SK-N-SH (cell line): ENCODE measurements at places on chromosomes 4 and X.

GRCh38 chrX:131955099-131955777, 67.9 kb upstream of the STK26 start:
- no peak for DNase-seq

DNA sequence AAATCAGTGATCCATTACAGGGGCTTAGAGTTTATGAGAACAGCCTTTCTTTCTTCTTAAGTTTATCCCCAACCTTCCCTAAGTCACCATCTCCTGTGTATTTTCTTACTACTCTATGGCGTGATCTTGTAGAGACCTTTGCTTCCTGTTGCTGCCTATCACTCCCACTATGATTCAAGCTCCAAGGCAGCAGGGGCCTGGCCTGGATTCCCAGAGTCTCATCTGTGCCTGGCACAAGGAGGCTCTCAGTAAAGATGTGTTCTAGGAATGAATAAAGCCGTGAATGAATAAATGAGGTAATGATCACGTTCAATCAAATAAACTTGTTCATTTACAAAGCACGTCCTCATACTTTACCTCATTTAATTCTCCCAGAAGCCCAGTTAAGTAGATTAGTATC, 45.4 kb downstream of the CC2D2A start:
- no peak for DNase-seq

GRCh38 chrX:72306085-72306801, 529 bp upstream of the CITED1 start:
- DNase-seq = peak; percentile 75

DNA sequence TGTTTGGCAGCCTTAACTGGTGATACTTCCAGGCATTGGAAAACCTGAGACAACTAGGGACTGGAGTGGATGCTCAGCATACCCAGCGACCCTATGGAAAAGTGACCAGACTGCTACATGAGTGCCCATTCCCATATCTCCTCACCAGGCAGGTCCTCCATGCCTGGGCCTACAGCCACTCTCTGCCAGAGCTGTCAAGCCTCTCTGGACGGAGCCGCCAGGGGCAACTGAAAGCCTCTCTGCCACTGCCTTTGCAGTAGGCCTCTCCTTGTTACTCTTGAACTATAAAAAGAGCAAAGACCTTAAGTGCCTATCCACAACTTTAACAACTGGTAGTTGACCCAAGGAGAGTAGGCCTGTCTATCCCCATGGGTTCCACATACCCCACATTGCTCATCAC, 20.2 kb upstream of the FAAH2 start:
- no peak for DNase-seq

DNA sequence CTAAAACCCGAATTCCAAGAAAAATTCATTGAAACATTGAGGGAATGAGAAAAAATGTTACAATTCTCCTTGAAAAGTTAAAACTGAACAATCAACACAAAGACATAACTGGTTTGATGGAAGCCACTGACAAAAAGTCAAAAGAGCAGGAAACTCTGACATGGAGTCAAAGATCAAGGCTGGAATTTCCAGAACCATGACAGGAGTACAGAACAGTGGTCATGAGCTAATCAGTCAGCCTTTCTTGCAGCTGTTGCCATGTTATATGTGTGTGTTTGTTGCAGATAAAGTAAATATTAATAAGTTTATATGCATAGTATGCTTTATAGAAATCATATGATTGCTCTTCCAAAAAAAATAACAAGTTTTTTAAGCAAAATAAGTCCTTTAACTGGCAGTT, 184.7 kb upstream of the HCCS start:
- no peak for DNase-seq

DNA sequence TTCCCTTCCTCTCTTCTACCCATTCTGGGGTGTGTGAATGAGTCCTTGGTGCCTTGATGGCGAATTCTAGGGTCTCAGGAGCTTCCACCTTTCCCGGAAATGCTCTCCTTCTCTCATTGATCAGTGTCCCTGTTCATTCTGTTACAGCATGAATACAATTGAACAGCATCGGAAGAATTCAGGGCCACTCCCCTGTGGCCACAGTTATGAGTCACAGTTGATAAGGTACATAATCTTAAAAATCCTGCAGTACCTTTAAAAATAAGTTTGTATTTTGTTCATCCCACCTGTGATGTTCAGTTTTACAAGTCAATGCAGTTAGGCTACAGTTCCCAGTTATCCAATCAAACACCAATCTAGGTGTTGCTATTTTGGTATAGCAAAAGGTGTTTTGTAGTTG, 47.3 kb upstream of the FAM9A start:
- no peak for DNase-seq

DNA sequence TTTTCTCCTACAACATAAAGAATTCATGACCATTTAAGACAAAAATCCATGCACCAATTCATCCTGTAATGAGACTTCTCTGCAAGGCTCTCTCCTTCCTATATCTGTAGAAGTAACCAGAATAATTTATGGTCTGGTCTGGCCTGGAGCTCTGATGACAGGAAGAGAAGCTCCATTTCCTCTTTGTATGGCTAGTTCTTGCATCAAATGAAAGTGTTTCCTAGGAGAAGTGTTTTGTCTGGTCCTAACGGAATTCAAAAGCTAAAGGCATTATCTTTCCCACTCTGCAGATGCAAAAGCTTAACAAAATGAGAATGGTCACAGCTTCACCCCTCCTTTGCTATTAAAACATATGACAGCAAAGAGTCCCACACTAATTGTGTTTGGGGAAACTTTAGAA, 55.1 kb downstream of the SPATA18 start:
- no peak for DNase-seq

DNA sequence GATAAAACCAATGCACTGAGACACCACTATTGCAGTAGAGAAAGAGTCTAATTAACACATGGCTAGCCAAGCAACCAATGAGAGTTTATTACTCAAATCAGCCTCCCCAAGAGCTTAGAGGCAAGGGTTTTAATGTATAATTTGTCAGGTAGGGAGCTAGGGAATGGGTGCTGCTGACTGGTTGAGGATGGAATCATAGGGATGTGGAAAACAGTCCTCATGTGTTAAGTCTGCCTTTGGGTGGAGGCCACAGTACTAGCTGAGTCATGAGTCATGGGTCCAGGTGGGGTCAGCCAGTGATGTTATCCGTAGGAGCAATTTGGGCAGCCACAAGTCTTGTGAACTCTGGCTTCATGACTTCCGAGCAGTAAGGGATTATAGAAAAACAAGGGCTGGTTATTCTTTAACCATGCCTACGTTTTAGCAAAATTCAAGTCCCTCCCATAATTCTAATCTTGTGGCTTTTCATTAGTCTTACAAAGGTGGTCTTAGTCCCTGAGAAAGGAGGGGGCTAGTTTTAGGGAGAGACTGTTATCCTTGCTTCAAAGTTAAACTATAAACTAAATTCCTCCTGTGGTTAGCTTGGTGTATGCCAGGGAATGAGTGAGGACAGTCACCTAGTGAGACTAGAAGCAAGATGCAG, 25.1 kb upstream of the PLAC8 start:
- no peak for DNase-seq

GRCh38 chrX:17067534-17067933, 121.1 kb downstream of the REPS2 start:
- peak; percentile 15 for DNase-seq

DNA sequence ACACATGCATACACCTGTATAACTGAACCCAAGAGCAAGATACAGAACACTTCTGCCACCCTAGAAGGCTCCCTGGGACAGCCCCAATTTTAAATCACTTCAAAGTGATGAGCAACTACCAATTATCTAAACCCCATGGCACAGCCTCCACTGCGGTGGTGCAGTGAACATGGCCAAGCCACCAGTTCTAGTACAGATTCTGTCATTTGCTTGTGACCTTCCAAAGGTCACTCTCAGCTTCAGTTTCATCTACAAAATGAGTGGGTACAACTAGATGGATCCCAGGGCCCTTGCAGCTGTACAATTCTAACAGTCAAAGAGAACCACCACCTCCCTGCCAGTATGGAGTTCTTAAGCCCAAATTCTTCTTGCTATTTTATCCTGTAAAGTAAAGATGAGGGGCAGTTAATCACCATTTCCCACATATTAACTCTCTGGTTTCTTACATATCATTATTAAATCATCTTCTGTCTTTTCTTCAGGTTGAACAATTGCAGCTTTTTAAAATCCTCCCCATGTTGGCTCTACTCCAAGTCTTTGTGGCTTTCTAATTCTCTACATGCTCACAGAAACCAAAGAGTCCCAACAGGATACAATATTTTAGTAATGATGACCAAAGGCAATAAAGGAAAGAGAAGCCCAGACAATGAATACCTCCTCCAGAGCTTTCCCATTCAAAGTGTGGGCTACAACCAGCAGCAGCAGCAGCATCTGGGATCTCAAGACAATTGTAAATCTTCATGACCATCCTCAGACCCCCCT, 39.0 kb upstream of the GPM6B start:
- DNase-seq = no peak

GRCh38 chr4:170662250-170662649, 572.5 kb upstream of the AADAT start:
- no peak for DNase-seq

DNA sequence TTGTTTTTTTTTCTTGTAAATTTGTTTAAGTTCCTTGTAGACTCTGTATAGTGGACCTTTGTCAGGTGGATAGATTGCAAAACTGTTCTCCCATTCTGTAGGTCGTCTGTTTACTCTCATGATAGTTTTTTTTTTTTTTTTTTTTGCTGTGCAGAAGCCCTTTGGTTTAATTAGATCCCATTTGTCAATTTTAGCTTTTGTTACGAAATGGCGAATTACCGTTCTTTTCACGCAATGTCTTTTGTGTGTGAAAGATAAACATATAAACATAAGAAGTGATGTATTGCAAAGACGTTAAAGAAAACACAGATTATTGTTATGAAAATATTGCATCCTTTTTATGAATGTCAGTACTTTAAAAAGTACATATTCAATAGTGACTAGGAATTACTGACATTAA, 34.5 kb downstream of the MAGEA10 start:
- no peak for DNase-seq

DNA sequence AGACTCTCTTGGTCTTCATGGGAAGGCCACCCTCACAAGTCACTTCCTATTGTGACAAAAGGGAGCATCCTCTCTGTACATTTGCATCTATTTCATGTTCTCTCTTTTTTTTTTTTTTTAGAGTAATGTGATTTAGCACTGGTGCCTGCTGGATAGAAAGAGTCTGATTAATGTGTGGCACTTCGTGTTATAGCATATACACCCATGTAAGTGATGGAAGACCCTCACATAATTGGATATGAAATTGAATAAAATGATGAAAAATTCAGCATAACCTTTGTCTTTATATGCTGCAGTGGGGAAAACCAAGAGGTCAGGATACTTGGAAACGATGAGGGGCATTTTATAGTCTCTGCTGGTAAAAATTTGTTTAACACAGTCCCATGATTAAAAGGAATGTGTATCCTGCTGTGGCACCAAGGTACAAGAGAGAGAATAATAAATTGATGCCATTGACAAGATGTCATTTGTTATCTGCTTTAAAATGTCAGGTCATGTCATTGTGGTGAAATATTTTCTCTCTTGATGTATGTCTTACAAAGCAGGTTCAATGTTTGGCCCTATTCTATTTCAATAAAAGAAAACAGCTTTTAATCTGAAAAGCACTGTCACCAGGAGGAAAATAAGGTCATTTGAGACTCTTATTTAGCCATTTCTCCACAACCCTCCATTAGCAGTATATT, 1115.4 kb downstream of the STPG2 start:
- no peak for DNase-seq

GRCh38 chr4:6229095-6229494, 28.7 kb upstream of the JAKMIP1 start:
- peak; percentile 87 for DNase-seq

DNA sequence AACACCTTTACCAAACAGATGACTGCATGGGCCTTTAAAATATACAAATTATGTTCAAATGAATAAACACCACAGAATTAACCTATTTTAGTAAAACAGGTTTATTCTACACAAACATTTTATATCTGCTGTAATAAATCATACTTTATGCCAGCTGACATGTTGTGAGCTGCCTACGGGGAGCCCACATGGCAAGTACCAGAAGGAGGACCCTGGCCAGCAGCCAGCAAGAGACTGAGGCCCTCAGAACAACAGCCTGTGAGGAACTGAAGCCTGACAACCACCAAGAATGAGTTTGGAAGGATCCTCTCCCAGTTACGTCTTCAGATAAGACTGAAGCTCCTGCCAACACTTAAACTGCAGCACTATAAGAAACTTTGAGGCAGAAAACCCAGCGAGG, 377.0 kb downstream of the PDGFC start:
- DNase-seq = no peak

DNA sequence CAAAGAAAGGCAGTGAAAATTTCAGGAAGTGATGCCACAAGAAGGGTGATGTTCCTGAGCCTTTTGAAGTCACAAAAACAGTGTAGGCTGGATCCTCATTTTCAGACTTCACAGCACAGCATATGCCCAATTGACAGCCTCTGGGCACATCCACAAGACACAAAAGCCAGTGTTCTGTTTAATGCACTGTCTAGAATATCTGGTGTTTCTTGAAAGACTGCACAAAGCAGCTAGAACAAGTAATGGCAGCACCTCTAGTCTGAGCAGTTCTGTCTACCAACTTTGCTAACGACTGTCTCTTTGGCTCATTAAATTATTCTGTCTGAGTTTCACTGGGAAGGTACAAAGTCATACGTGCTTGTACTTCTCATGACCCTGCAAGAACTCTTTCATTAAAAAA, 417.1 kb upstream of the GALNT7 start:
- DNase-seq = no peak

GRCh38 chrX:20313899-20314298, 47.2 kb upstream of the RPS6KA3 start:
- DNase-seq = no peak

GRCh38 chrX:43096830-43097229, 318.9 kb upstream of the PPP1R2C start:
- no peak for DNase-seq

DNA sequence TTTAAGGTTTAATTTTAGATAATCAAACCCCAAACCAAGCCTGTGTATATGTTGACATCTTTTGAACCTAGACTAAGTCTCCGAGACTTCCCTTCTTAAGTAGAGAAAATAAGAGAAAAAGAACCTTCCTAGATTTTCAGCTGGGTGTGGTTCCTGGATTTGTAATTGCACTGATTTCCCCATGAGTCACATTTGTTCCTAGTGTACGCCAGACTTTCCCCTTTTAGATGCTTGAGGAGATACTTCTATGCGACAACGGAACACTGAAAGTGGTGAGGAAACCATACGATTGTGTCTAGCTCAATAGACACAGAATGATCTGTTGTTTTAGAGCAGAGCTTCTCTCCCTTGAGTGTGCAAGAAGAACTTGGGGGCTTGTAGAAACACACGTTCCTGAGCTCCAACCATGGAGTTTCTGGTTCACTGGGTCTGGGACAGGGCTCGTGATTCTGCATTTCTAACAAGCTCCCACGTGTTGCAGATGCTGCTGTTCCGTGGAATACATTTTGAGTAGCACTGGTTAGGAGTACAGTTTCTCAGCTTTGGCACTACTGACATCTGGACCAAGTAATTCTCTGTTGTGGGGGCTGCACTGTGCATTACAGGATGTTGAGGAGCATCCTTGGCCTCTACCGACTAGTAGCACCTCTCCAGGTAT, 87.1 kb downstream of the AMELX start:
- no peak for DNase-seq

- DNase-seq = no peak
Observed at GRCh38 chrX:12949927-12950656, 24.8 kb upstream of the TMSB4X start.
